Renal cortical epithelial cell (primary cell): ENCODE measurements at places on chromosomes 2 and 18. TPM values are rescaled to one million over a fixed set of nuclear protein-coding genes. Genes with fewer than 3 reads are reported as not detected.

Gene CD302
- 0.69 and 3.8 TPM in 2 replicates for total RNA-seq

- DNase-seq, result no peak
These were observed 186.3 kb upstream of the HNRNPA3 start for GRCh38 chr2:177026253-177026652.

GRCh38 chr2:26740890-26741302, 23.2 kb upstream of the SLC35F6 start:
- DNase-seq, result no peak

DNA sequence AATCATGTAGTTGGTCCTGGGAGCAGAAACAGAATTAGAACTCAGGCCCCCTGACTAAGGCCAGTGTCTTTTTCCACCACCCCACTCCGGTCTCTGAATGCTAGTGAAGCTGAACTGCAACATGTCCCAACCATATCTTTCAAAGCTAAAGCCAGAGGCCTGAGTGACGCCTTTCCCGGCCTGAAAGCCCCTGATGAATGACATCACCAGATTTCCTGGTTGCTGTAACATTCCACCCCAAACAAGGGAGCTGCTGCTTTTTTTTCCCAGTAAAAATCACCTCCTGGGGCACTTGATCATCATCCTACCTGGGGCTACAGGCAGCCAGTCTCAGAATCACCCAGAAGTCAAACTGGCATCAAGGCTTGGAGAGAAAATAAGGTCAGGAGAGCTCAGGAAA, 162.7 kb downstream of the ARL4C start:
- DNase-seq, result peak; percentile 53

Gene PDE11A
- 3.1 and 5.8 TPM in 2 replicates for total RNA-seq

DNA sequence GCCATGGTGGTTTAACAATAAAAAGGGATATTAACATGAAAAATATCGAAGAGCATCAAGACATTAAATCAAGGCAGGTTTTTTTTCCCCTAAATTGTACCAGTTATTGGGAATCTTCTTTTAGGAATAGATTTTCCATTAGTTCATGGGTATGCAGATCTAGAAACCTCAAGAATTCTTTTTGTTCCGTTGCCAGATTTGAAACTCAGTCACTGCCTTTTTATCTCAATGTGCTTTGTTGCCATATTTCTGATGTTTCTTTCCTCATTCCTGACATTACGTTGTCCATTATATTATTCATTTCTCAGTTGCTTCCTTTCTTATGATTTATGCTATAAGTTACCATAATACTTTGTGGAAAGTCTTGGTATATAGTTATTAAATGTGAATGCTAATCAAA, 162.2 kb downstream of the CD226 start:
- DNase-seq, result no peak

Gene SKA1
- 0.20 and 7.8 TPM in 2 replicates for total RNA-seq

- DNase-seq, result no peak
These were observed 232.3 kb upstream of the MYT1L start for GRCh38 chr2:2563309-2563860.

Gene HAAO
- 1.1 and 1.2 TPM in 2 replicates for total RNA-seq

- DNase-seq, result no peak
These were observed 204.3 kb downstream of the ZNF385B start for GRCh38 chr2:179657068-179657595.

DNA sequence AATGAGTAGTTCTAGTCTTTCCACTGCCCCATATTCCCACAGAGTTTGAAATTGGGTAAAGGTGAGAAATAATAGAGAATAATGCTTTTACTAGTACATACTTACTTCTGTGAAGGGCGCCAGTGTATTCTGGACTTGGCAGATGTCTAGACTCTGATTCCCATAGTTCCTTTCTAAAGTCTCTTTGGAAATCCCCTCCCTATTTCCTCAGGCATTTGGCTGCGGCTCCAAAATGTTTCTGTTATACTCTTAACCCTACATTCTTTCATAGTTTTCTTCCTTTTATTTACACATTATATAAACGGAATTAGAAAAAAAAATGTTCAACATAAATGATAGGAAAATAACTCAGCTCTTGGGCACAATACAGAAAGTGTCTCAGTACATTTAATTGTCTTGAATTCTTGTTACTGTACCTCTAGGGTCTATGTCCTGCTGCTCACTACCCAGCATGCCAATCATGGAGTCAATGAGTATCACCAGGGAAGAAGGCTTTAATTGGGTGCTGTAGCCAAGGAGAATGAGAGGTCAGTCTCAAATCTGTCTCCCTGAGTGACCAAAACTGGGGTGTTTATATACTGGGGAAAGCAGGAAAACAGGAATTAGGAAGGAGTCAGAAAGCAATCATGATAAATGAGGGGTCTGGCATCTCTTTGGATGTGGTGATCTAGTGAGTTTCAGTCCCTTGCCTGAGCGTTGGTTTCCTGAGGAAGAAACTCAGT, 147.8 kb upstream of the MMADHC start:
- DNase-seq, result no peak

DNA sequence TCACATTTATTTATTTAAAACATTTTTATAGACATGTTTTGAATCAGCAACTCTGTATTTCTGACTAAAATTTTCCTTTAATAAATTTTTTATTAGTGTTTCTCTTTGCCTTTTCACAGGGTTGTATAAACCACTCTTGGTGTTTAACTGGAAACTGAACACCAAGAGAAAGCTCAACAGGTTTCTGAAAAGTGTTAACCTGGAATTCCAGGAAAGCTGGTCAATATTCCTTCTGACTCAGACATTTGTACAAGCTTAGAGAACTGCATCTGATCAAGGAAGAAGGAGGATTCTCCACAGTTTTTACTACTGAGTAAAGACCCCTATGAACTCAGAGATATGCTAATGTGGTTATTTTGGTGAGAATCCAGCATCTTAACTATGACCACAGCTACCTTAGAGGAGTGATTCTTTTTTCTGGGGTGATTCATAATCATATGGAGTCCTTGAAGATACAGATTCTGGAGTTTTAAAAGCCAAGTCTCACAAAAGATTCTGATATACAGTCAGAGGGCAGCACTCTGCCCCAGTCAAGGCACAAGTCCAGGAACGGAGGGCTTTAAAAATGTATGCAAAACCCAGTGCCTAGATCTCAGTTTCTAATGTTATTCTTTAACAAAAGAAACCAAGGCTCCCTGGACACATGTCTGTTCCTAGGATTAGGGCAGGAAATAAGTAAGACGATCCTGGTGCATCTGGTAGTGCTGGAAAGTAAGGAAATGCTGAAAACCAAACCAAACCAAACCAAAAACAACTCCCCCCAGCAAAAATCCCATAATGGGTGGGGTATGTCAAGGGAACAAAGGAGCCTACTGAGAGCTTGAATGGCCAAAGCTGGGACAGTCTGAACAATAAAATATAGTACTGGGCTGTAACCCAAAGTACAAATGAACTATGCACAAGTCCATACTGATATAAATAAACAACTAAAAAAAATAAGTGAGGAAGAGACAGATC, 85.1 kb upstream of the FZD5 start:
- DNase-seq, result peak; percentile 86

DNA sequence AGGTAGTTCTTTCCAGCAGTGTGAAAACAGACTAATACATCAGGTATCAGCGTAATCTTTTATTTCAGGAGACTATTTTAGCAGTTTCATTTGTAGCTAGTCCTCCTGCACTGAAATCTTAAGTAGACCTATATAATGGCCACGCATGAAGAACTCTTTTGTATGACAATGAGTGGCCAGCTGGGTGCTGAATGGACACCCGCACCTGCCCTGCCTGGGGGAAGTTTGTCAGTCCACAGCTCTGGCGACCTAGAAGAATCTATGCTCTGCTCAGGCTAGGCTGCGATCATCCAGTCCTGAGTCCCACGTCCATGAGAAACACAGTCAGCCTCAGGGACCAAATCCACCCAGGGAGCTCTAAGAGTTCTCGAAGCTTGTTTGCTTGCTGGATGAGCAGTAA, 709.2 kb upstream of the ID2 start:
- DNase-seq, result no peak

Gene TLX2
- 0.05 TPM in 1 of 2 replicates, not detected in the other for total RNA-seq

Gene KIAA1328
- total RNA-seq, result 5.4 and 7.0 TPM in 2 replicates

DNA sequence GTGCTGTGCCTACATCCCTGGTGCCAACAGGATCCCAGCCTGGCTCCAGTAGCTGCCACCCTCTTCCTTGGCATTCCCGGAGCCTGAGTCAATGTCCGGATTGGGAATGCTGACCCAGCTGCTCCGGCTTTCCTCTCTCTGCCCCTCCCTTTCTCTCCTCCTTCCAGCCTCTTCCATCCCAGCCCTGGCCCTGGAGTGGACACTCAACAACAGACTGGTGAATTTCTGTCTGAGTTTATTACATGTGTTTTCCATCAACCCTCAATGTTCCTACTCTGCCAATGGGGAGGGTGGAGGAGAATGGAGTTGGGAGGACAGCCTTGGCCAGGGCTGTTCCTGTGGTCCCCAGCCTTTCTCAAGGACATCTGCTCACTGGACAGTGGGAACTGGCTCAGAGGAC, 917 bp upstream of the PRKAG3 start:
- peak; percentile 27 for DNase-seq

- DNase-seq, result no peak
These were observed 4.6 kb upstream of the UGP2 start for GRCh38 chr2:63837036-63837594.

DNA sequence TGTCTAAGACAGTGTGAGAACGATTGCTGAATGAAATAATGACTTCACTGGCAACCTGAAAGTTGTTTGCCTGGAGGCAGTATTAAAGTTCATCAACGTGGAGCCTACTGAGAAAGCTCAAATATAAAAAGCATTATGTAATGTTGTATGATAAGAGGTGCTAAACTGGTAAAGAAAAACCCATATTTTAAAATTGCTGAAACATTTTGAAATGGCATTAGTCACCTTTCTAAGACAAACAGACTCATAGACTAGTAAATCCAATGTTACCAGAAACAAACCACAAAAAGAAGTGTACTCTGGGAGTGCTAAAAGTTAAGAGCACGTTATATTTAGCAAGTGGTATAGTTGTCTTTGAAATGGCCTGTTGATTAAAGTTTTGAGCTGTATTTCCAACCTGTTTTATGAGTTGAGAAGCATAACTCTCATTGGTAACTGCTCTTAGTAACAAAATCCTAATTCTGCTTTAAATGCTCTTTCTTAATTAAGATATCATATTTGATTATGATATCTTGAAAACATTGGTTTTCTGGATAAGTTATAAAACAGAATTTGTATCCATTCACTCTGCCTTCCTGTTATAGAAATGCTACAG, 62.7 kb downstream of the CYP1B1 start:
- peak; percentile 72 for DNase-seq

DNA sequence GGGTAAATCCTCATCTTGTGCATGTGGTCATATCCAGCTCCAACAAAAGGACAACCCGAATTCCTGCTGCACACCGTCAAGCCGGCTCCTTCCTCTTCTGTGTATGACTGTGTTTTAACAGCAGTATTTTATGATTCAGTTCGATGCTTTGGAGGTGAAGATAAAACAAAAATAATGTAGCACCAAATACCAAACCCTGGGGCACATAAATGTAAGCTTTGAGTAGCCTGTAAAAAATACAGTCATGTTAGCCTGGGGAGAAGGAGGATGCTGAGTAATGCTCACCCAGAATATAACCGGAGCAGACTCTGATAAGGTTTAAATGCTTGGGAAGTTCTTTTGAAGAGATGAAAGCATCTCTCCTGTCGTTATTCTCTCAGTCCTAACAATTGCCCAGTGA, 225.0 kb downstream of the SUCLG1 start:
- no peak for DNase-seq

DNA sequence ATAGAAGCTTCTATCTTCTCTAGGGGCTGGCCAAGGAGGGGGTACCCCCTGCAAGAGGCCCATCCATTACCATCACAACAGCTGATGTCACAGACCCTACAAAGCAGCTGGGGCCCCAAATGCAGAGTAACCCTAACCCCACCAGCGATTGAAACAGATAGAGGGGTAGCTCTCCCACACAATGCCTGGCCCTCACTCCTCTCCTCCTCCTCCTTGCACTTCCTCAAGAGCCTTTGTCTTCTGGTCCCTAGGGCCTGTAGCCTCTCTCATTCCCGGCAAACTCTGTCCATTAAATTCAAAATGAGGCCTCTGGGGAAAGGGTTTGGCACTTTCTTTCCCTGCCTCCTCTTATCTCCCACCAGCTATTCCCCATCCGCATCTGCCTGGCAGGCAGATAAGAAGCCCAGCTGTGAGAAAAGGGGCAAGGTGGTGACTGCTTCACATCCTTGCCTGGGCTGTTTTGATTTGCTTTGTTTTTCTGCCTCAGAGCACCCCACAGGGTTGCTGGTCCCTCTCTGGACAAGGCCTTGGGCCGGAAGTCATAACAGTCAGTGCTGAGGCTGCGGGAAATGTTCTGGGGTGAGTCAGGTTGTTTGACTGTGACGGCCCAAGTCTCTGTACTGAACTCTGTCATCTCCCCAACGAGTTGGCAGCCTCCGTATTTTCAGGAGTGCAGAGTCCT, 26.1 kb upstream of the CYP26B1 start:
- no peak for DNase-seq

DNA sequence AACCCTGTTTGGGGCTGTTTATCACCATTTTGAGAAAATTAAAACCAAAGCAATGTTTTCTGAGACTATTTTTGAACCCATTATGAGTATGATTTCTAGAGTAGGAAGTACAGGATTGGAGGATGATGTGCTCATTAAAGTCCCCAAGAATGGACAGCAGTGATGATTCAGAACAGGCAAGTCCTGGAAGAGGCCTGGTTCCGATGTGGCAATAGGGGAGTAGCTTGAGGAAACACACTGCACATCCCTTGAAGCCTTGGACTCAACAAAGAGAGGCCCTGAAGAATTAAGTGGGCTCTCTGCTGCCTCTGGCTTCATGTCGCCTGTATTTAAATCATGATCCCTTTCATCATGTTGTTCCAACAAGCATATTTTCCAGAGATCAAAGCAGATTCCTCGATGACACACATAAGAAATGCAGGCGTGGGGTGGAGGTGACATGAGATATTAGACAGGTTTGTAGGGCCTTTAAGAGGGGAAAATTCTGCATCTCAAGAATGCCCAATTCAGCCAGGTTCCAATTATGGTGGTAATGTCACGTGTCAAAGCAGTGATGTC, 242.2 kb downstream of the FHOD3 start:
- DNase-seq, result peak; percentile 21

DNA sequence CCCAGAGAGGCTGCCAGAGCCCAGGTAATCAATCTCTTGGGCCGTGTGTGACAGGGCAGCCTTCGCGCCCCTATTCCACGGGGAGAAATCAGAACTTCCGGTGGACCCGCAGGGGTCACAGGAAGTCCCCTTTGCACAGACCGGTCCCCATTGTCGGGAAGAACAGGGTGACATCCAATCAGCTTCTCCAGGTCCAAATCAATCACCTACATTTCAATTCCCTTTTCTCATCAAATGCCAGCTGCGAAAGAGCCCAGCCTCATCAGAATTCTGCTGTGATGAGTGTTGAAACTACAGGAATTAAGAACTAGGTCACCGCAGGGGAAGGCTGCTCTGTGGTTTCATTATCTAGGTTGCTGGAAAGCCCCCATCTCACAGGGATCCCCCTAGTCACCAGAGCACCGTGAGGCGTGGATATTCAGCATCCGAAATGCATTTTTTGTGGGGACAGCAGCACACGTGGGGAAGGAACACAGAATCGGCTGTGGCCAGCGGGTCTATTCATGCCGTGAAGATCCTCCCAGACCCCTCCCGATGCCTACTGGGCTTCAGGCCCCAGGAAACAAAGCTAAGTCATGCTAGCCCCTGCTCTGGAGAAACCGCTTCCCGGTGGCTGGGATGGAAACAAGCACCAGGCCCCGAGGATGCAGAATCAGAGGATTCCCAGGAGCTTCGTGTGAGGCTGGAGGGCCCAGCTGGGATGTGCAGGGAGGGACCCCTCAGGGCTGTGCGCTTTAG, 193.7 kb upstream of the ID2 start:
- no peak for DNase-seq
